Testis (tissue), 5 donors: ENCODE measurements at places on chromosomes 3 and 15.

GRCh38 chr15:50358845-50359244, 3.8 kb upstream of the GABPB1 start:
- H3K27ac ChIP-seq: no peak overlapping the region
- peak; percentile 33 for DNase-seq
- H3K27me3 ChIP-seq: no peaks in the 10 kb centered on the region
- H3K4me1 ChIP-seq: peaks cover 15% of the 10 kb centered on the region

- no peak overlapping the region for H3K27ac ChIP-seq
- H3K4me3 ChIP-seq: no peak overlapping the region
- no peaks in the 10 kb centered on the region for H3K27me3 ChIP-seq
Observed at GRCh38 chr3:126307591-126308393, 49.4 kb downstream of the KLF15 start.

GRCh38 chr3:99684644-99685043, 46.2 kb downstream of the COL8A1 start:
- no peak overlapping the region for H3K27ac ChIP-seq
- H3K4me1 ChIP-seq: no peaks in the 10 kb centered on the region

DNA sequence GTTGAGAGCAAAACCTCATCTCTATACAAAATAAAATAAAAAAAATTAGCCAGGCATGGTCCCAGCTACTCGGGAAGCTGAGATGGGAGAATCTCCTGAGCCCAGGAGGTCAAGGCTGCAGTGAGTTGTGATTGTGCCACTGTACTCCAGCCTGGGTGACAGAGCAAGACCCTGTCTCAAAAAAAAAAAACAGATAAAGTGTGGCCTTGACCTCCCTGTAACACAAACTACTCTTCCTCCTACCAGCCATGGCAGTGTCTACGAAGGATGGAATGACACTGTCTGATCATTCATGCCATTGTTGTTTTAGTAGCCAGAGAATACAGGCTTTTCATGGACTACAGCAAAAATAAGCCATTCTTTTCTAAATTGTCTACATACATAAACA, 117.1 kb upstream of the IQSEC1 start:
- no peak for DNase-seq
- peaks cover 4% of the 10 kb centered on the region for H3K4me1 ChIP-seq
- no peak overlapping the region for H3K27ac ChIP-seq
- H3K36me3 ChIP-seq: no peaks in the 10 kb centered on the region
- no peaks in the 10 kb centered on the region for H3K27me3 ChIP-seq

DNA sequence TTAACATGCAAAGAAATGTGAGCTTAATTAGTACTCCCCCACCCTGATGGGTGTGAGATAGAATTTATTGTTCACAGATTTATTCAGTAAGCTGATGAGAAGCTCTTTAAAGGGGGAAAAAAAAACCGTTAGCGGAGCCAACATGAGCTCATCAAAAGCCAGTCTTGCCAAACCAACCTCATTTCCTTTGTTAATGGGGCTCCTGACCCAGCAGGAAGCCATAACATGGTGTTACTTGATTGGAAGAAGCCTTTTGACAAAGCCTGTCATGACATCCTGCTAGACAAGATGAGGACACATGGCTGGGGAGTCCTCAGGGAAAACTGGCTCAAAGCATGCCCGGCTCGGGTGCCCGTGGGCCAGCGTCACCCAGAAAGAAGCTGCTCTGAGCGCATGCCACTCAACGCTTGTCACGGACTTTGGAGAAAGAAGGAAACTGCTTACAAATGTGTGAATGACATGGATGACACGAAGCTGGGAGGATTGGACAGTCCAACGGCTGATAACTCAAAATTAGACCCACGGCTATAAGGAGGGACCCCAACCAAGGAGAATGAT, 64.6 kb downstream of the SLCO2A1 start:
- DNase-seq: no peak
- H3K4me1 ChIP-seq: no peaks in the 10 kb centered on the region
- H3K4me3 ChIP-seq: no peak overlapping the region
- no peaks in the 10 kb centered on the region for H3K27me3 ChIP-seq
- no peaks in the 10 kb centered on the region for H3K36me3 ChIP-seq

- H3K4me1 ChIP-seq: peaks cover 2% of the 10 kb centered on the region
- H3K27me3 ChIP-seq: no peaks in the 10 kb centered on the region
- H3K4me3 ChIP-seq: no peak overlapping the region
- peak; percentile 57 for DNase-seq
- H3K36me3 ChIP-seq: no peaks in the 10 kb centered on the region
Observed at GRCh38 chr3:171654809-171655208, 155.5 kb downstream of the PLD1 start.

GRCh38 chr3:72004749-72005292, 219.9 kb upstream of the PROK2 start:
- no peaks in the 10 kb centered on the region for H3K36me3 ChIP-seq
- no peak overlapping the region for H3K4me3 ChIP-seq
- no peaks in the 10 kb centered on the region for H3K4me1 ChIP-seq
- DNase-seq: no peak

GRCh38 chr3:69761896-69762767, 22.9 kb downstream of the MITF start:
- H3K27me3 ChIP-seq: no peaks in the 10 kb centered on the region
- no peaks in the 10 kb centered on the region for H3K36me3 ChIP-seq
- no peak overlapping the region for H3K4me3 ChIP-seq
- no peak for DNase-seq
- H3K4me1 ChIP-seq: peaks cover 2% of the 10 kb centered on the region
- no peak overlapping the region for H3K27ac ChIP-seq

DNA sequence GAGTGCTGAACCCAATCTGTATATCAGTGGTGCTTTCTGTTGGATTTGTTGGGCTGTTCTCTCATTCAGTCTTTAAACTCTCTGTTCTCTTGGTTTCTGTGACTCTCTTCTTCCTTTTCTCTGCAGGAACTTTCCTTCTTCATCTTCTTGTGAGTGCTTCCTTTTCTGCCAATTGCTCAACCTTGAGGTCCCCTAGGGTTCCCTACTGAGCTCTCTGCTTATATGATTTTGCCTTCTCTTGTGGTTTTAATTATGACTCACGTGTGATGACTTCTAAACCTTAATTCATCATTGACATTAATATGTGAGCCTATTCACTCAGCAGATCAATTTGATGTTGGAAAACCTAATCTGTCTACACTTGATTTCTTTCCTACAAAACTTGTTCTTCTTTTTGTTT, 39.4 kb downstream of the MOBP start:
- H3K27ac ChIP-seq: no peak overlapping the region
- DNase-seq: no peak
- H3K27me3 ChIP-seq: no peaks in the 10 kb centered on the region
- H3K36me3 ChIP-seq: no peaks in the 10 kb centered on the region
- H3K4me1 ChIP-seq: no peaks in the 10 kb centered on the region

DNA sequence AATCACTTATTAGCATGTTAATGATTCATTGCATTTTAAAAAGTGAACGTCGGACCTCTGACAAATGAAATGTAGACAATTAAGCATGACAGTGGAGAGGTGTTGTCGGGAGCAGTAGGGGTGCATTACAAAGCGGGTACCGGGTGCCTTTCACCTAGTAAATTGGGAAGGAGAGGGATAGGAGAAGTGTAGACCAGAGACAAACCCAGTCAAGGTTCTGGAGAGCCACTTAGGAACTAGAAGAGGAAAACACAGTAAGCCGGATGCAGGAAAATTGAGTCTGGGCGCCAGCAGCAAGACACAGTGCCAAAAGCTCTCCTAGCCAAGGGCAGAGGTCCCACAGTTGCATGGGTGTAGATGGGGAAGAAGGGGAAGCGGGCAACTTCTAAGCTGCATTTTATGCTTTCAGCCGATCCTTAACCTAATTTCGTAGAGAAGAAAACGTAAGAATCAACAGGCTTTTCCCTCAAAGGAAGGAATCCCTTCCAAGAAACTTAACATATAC, 3.1 kb upstream of the CERS3 start:
- no peak overlapping the region for H3K27ac ChIP-seq
- no peak for DNase-seq
- no peaks in the 10 kb centered on the region for H3K36me3 ChIP-seq
- no peaks in the 10 kb centered on the region for H3K4me1 ChIP-seq
- no peak overlapping the region for H3K4me3 ChIP-seq

GRCh38 chr3:48431224-48432029, 1.5 kb upstream of the PLXNB1 start:
- H3K4me3 ChIP-seq: no peak overlapping the region
- peaks cover 62% of the 10 kb centered on the region for H3K4me1 ChIP-seq
- DNase-seq: no peak
- no peaks in the 10 kb centered on the region for H3K36me3 ChIP-seq
- H3K27ac ChIP-seq: no peak overlapping the region

DNA sequence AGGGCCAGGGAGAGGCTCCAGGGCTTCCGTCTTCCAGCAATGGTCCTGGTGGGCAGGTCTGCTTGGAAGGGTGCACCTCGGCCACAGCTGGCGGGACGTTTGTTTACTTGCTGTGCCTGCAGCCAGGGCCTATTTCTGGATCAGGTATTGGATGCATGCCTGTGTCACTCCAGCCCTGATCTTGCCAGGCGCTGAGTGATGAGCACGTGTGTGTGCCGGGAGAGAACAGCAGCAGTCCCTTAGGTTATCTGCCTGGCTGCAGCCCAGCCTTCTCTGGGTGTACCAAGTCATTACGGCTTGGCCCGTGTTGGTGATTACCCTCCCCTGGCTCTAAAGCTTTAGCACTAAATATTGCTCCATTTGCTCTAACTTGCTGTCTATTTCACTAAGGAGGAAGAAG, 14.9 kb downstream of the CCDC32 start:
- no peak overlapping the region for H3K27ac ChIP-seq
- H3K27me3 ChIP-seq: no peaks in the 10 kb centered on the region
- H3K36me3 ChIP-seq: no peaks in the 10 kb centered on the region
- H3K4me3 ChIP-seq: no peak overlapping the region
- no peaks in the 10 kb centered on the region for H3K4me1 ChIP-seq
- peak; percentile 34 for DNase-seq

DNA sequence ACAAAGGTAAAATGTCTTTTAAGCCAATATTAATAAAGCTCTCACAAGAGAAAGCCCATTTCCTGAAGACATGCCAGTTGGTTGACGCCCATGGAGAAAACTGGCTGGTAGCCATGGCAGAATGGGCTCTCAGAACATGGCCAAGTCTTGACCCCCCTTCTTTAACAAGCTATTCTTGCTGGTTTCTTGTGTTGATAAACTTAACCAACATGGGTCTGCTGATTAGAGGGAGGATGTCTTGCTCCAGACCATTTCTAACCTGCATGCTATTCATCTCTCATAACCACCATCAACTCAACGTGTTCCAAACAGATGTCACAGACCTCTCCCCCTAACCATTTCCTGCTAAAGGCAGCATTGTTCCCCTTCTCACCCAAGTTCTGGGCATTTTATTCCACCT, 25.7 kb downstream of the NTRK3 start:
- H3K27ac ChIP-seq: no peak overlapping the region
- DNase-seq: no peak
- H3K4me3 ChIP-seq: no peak overlapping the region
- H3K27me3 ChIP-seq: no peaks in the 10 kb centered on the region
- no peaks in the 10 kb centered on the region for H3K36me3 ChIP-seq

DNA sequence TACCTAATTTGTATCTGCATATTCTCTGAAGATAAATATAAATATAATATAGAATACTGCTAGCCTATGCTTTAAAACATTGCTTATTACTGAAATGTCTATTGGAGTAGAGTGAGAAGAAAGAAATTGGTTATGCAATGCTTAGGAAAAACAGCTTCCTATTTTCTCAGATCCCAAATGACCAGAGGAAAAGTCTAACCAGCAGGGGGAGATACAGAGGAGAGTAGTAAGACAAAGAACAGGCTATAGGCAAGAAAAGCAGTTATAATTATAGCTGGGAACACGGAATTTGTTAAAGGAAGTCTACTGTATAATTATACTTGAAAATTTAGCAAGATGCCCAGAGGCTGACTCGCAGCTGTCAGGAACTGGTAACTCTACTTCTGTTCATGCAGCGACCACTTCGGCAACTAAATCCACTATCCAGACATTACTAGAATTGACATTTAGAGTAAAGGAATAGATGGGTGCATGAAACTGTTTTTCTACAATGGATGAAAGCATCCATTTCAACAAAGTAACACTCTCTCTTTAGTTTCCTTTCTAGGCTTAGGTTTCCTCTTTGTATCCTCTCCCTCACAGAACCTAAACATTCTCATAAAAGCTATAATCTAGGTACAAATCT, 97.2 kb downstream of the TBC1D5 start:
- H3K27ac ChIP-seq: no peak overlapping the region
- H3K36me3 ChIP-seq: no peaks in the 10 kb centered on the region
- H3K4me1 ChIP-seq: peaks cover 3% of the 10 kb centered on the region
- H3K27me3 ChIP-seq: no peaks in the 10 kb centered on the region
- DNase-seq: peak; percentile 21

DNA sequence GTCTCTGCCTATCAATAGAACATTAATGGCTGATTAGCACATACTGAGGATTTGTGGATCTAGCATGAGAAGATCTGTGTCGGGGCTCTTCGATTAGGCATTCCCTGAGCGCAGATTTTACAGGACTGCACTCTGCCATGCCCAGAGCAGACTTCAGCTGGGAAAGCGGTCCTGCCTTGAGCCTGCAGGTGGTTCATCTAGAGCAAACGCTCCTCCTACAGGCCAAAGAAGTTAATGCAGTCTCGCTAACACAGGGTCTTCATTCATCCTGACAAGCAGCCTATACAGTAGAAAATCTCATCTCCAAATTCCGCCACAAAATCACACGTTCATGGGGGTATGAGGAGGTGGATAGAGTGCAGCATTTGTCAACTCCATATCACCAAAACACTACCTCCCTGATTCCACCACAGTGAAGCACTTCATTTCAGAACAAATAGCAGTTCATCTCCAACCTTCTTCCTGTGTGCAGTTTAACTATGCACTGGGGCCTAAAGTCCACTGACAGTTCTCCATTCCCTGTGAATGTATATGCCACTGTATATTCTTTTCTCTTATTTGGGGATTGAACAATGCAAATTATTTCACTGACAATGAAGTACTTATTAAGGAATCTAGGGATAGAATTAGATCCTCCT, 405.8 kb downstream of the IGSF11 start:
- H3K27me3 ChIP-seq: no peaks in the 10 kb centered on the region
- H3K27ac ChIP-seq: no peak overlapping the region
- H3K4me1 ChIP-seq: no peaks in the 10 kb centered on the region
- DNase-seq: peak; percentile 91

GRCh38 chr15:55277715-55278114, 11.9 kb downstream of the RAB27A start:
- no peaks in the 10 kb centered on the region for H3K27me3 ChIP-seq
- no peaks in the 10 kb centered on the region for H3K36me3 ChIP-seq
- H3K27ac ChIP-seq: no peak overlapping the region
- no peak for DNase-seq

- H3K4me1 ChIP-seq: no peaks in the 10 kb centered on the region
- no peaks in the 10 kb centered on the region for H3K27me3 ChIP-seq
- H3K27ac ChIP-seq: no peak overlapping the region
- H3K36me3 ChIP-seq: no peaks in the 10 kb centered on the region
- no peak for DNase-seq
Observed at GRCh38 chr3:97872525-97873042, 50.8 kb downstream of the CRYBG3 start.

DNA sequence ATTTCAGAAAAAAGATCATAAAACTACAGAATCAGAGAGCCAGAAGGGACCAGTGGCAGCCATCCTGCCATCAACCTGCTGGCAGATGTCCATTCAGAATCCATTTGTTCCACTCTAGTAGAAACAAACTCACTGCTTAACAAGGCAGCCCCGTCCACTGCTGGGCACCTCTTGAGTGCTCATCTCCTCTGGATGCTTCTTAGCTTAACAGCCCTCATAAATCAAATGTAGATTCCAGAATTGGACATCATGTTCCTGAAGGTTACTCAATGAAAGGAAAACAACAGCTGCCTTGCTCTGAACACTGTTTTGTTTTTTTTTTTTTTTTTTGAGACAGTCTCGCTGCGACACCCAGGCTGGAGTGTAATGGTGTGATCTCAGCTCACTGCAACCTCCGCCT, 37.3 kb downstream of the ABCC5 start:
- no peaks in the 10 kb centered on the region for H3K36me3 ChIP-seq
- no peaks in the 10 kb centered on the region for H3K27me3 ChIP-seq
- no peak overlapping the region for H3K27ac ChIP-seq
- no peaks in the 10 kb centered on the region for H3K4me1 ChIP-seq
- no peak overlapping the region for H3K4me3 ChIP-seq
- DNase-seq: no peak
